Heart left ventricle (tissue), 16 donors: ENCODE measurements at places on chromosomes 3 and 15. TPM values are rescaled to one million over a fixed set of nuclear protein-coding genes. Genes with fewer than 3 reads are reported as not detected.

The BCL2A1 gene
- not detected for total RNA-seq

The SLC9C1 gene
- 1.0 TPM for total RNA-seq

The TNFAIP8L3 gene
- total RNA-seq: 2.4 TPM

The CILP gene
- 8.4 TPM for total RNA-seq

The INSYN1 gene
- total RNA-seq: 107 TPM

The DPPA2 gene
- total RNA-seq: not detected

The SGO1 gene
- total RNA-seq: not detected

The NLGN1 gene
- 15.5 TPM for total RNA-seq

The C3orf80 gene
- total RNA-seq: 0.27 TPM

The TRIM42 gene
- total RNA-seq: not detected

- no peak for DNase-seq
These were observed 128.3 kb upstream of the BHLHE40 start for GRCh38 chr3:4850928-4851265.

DNA sequence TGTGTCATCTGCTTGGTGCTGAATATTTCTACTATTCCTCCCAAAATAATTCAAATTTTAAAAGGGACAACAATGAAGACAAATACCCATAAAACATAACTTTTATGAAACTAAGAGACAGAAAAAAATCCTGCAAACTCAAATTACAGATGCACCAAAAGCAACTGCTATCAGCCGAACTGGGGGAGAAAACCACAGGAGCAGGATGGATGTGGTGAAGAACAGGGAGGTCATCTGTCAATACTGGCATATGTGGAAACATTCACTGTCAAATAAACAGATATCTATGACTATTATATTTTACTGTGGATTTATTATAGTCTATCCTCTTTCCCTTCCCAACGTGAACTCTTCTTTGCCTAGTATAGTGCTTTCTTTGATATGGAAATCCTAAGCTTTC is 53.3 kb upstream of the CPOX start:
- DNase-seq: no peak

- no peak for DNase-seq
These were observed 55.1 kb upstream of the TRA2B start for GRCh38 chr3:185992831-185993374.

DNA sequence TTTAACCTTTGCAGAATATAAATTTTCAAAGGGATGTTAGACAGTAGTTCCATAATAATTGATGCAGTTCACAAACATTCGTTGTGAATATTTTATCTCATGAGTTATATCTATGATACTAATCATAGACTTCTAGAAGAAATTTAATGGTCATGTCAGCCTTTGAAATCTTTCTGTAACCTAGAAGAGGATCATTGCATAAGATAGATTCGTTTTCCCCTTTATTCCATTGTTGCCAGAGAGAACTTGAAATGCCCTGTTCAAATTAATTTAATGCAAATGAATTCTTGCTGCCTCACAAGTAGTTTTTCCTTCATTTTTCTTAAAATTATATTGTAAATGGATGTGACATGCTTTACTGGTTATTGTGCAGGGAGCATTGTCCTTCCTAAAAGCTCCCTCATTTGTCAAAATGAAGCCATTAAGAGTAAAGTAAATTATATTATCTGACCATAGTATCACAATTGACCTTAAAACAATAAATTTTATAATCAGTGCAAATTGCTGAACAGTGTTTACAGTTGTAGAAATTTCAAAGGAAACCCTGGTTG is 128.5 kb upstream of the ZNF717 start:
- no peak for DNase-seq

DNA sequence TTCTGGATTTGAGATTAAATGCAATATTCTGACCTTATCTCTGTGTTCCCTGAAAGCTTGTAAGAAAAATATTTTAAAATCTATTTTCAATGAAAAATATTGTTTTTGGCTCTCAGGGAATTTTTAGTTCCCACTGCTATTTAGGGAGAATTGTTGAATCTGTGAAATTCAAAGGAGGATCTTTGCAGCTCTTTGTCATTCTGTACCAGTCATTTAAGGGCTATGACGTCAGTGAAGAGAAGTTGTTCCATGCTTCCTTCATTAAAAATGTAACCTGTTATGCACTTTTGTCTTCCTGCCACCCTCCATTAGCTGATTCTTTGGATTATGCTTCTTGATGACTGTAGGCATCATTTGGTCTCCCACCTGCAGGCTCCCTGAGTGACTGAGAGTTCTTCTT is 427.8 kb upstream of the C2CD4B start:
- DNase-seq: no peak

GRCh38 chr3:42031808-42032480 is 59.2 kb upstream of the TRAK1 start:
- no peak for DNase-seq

GRCh38 chr3:65605876-65606432 is 432.8 kb downstream of the MAGI1 start:
- no peak for DNase-seq

GRCh38 chr3:197750396-197750831 is 731 bp downstream of the FYTTD1 start:
- peak; percentile 65 for DNase-seq

- no peak for DNase-seq
These were observed 1.8 kb upstream of the PCBP4 start for GRCh38 chr3:51968883-51969678.

- DNase-seq: no peak
These were observed 138.4 kb upstream of the KCNMB2 start for GRCh38 chr3:178397836-178398235.

- no peak for DNase-seq
These were observed 91.6 kb downstream of the RASA2 start for GRCh38 chr3:141578202-141578973.

- no peak for DNase-seq
These were observed 44.5 kb downstream of the LRCH3 start for GRCh38 chr3:197835509-197835908.

DNA sequence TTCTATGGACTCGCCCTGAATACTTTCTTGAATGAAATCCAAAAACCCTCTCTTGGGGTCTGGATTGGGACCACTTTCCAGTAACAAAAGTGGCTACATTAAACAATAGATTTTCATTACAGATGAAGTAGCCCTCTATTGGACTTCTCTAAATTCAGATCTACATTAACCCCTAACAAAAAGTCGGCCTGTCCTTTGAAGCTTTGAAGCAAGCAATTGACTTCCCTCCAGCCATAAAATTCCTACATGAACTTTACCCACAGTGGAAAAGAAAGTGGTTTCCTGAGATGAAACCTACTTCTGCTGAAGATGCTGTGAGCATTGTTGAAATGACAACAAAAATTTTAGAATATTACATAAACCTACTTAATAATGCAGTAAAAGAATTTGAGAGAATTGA is 967.1 kb upstream of the ROBO1 start:
- DNase-seq: no peak

DNA sequence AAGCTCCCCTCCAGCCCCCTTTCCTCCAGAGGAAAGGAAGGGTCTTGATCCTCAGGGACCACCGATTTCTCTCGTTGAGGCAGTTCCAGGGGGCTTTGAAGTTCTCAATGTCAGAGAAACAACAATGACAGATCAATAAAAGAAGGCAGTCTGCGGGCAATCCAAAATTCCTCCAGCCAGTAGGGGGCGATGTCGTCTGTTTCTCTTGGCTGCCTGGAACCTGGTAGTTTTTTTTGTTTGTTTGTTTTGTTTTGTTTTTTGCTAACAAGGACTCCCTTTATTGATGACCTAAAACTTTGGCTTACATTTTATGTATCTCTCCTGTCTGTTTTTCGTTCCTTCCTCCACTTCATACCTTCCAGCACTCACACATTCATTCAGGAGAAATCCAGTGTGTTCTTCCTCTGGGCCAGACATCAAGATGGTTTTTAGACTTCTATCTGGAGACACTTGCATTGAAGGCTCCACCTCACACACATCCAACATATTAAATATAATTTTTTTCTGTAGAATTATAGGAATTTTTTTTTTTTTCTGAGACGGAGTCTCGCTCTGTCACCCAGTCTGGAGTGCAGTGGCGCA is 276.6 kb downstream of the RPLP1 start:
- DNase-seq: no peak

DNA sequence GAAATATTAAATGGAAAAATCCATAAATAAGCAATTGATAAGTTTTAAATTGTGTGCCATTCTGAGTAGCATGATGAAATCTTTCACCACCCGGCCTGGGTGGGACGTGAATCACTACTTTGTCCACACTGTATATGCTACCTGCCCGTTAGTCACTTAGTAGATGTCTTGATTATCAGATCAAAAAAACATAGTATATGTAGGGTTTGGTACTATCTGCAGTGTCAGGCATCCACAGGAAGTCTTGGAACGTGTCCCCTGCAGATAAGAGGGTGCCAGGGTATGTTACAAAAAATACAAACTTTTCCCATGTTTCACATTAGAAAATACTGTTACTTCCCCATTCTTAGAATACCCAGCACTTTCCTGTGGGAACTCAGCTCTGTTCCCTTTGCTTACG is 35.2 kb downstream of the FAM81A start:
- no peak for DNase-seq

DNA sequence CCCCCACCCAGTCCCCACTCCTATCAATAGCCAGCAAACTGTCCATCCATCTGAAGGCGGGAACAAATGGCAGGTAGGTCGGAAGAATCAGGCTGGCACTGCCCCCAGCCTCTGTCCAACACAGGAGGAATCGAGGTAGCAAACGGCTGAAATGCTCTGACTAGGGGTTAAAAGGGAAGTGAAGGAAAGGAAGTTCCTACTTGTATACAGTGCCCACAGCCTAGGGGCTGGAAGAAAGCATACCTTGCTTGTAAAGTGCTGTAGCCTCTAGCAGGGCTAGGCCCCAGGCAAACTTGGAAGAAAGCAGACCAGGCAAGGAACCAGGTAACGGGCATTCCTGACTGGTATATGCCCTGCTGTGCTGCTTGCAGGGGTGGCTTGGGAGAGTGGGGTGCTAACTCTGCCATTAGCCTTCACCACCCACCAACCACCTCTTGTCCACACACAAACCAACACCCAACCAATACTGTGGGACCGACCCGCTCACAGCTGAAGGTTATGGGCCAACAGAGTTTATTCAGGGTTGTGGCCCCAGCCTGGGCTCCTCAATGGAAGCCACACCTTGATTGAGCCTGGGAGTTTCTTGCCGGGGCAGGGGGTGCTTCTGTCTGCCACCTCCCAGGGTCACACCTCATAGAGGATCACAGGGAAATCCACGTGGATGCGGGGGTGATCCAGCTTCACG is 2.4 kb downstream of the TUSC2 start:
- DNase-seq: no peak
